Kidney capillary endothelial cell (primary cell): ENCODE measurements at places on chromosomes 3 and 15.

DNA sequence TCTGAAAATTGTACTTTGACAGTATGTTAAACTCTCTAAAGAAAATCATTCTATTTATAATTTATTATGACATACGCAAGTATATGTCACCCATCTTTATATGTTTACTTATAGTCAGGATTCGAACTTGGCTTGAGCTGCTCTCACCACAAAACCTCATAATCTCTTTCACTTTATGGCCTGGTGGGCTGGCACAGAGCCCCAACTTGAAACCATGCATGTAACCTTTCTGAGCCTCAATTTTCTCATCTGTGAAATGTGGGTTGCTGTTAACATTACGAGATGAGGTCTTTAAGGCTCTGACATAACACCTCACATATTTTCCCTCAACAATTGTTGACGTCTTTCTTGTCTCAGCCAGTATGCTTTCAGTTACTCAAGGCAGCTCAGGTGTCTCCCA lies 69.4 kb upstream of the PFN2 start:
- no peak for DNase-seq

GRCh38 chr3:52433328-52433995 lies 11.4 kb downstream of the SEMA3G start:
- no peak for DNase-seq

DNA sequence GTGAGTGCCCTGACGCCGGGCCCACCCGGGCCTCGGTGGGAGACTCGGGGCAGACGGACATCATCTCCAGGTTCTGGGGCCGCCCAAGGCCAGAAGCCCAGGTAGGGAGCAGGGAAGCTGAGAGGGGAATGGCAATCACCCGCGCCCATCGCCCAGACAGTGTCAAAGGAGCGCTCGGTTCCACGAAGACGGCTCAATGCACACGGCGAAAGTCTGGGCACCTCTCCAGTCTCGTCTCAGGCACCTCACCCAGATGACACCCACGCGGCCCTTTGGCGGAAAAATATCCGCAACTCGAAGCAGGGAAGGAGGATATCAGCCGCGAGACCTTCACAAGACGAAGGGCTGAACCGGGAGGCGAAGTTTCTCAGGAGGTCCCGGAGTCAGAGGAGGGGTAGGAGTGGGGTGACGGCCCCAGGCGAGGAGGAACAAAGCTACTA lies 916 bp downstream of the IL17RD start:
- no peak for DNase-seq

DNA sequence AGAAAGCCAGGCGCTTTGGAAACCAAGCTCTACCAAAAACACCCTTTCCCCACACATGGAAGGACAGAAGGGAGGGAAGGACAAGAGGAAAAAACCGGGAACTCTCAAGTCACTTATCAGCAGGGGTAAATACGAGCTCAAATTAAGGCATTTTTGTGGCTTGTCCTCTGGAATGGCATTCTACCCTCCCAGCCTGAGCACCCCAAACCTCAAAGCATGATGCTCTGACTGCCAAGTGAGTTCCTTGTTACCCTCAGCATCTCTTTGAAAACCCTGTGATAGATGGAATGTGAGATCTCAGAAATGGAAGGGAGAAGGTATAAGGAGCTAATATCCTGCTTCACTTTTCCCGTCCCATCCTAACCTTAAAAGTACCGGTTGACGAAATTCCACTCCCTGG lies 8.1 kb upstream of the CSPG5 start:
- DNase-seq, result no peak

DNA sequence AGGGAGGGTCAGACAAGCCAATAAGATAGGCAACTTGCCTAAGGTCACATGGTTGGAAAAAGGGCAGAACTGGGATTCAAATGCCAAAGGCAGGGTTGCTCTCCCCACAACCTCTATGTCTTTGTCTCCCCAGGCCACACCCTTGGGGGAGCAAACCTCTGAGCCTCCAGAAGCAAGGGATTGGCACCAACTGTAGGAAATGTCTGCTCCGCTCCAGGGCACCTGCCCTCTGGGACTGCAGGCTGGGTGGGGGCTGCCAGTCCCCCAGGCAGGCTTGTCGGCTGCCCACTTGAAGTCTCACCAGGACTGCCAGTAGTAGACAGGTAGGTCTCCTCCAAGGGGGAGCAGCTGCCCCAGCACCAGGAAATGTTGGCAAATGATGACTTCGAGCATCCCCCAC lies 2.0 kb downstream of the FAM3D start:
- DNase-seq, result no peak
